ENCODE measurements at places on chromosomes 13 and 19. TPM values are rescaled to one million over a fixed set of nuclear protein-coding genes. Genes with fewer than 3 reads are reported as not detected.

DPF1 gene
- 0.64 TPM for polyA plus RNA-seq

PRKD2 gene
- polyA plus RNA-seq = 43.4 TPM

GIPC3 gene
- 1.1 TPM for polyA plus RNA-seq

PROZ gene
- polyA plus RNA-seq = not detected

PSG11 gene
- polyA plus RNA-seq = not detected

FGF21 gene
- not detected for polyA plus RNA-seq

RFPL4AL1 gene
- not detected for polyA plus RNA-seq

ILF3 gene
- 170 TPM for polyA plus RNA-seq

TNPO2 gene
- polyA plus RNA-seq = 10.3 TPM

MAST1 gene
- polyA plus RNA-seq = 0.78 TPM

LILRA6 gene
- 1.6 TPM for polyA plus RNA-seq

ZNF714 gene
- 0.22 TPM for polyA plus RNA-seq

ACP7 gene
- 2.9 TPM for polyA plus RNA-seq

TMEM150B gene
- 89.2 TPM for polyA plus RNA-seq

- DNase-seq = no peak
Measured at GRCh38 chr13:106528718-106529414, 6.6 kb downstream of the EFNB2 start.

- no peak for DNase-seq
Measured at GRCh38 chr19:17107546-17108452, 32.2 kb downstream of the MYO9B start.

- no peak for DNase-seq
Measured at GRCh38 chr19:3970313-3970807, 539 bp downstream of the DAPK3 start.

DNA sequence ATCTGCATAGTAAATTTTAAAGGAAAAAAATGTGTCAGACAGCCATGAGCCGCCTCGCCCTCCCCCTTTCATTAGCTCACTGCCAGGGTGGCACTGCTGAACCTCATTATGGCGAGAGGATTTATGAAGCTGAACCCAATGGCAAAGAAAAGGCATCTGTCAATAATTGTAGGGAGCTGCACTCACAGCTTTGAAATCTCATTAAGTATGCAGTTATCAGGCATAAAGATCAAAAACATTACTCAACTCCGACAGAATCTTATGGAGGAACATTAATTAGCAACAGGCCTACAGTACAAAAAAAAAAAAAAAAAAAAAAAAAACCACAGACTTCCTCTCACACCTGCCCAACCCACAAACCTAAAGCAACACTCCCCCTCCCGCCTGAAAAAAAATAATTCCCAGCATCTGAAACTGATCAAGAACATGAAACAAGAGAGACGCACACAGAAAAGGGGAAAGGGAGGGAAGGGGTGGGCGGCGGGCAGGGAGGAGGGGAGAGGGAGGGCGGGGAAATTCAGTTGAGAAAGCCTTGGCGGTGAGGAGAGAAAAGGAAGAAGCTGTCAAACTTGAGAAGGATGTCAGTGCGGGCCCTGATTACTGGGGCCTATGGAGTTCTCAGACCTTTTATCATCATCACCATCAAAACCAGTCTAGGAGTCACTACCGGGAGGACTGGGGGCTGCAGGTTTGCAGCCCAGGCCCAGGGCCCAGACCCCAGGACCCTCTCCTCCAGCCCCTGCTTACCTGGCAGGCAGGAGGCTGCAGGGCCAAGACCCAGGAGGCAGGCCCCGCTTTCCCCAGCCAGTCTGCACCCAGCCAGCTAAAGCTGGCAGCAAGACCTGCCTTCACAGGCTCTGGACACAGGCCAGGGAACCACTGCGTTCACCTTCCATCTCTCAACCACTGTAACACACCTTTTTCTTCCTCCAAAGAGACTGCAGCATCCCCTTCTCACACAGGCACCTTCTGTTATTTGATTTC, 8.9 kb downstream of the TSHZ3 start:
- no peak for DNase-seq

- DNase-seq = no peak
Measured at GRCh38 chr19:6586056-6586455, 4.9 kb downstream of the CD70 start.

- DNase-seq = no peak
Measured at GRCh38 chr13:30364876-30365275, 57.4 kb upstream of the UBE2L5 start.

DNA sequence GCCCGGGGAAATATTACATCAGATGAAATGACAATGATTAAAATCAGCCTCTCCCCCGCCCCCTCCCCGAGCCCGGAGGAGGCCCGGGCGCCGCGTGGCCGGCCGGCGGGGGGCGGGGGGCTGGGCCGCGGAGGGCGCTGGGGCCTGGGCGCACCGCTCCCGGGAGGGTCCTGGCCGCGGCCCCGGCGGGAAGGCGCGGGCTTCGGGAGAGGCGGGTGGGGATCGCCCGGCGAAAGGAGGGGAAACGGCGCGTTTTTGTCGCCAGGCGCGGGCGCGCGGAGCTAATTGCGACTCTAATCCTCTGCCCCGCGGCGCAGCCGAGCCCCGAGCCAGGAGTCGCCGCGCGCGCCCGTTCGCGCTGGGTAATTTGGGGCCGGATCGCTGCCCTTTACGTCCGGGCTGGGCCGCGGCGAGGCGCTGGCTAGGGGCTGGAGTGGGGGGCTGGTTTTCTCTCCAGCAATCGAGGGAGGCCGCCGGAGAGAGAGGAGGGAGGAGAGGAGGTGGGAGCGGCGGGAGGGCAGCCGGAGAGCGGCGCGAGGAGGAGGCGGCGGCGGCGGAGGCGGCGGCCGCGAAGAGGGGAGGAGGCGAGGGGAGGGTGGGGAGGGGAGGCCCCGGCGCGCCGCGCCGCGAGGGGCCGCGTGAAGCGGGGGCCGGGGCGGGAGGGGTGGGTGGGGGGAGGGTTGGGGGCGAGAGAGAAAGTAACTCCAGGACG, at the start of gene KCTD15:
TSS of gene KCTD15 (plus strand) at position 707 of the 712 bp plus-strand sequence. CDS start 3,585 bp downstream, outside the sequence.
- DNase-seq = no peak

- no peak for DNase-seq
Measured at GRCh38 chr19:48498595-48499311, 12.9 kb downstream of the LMTK3 start.

DNA sequence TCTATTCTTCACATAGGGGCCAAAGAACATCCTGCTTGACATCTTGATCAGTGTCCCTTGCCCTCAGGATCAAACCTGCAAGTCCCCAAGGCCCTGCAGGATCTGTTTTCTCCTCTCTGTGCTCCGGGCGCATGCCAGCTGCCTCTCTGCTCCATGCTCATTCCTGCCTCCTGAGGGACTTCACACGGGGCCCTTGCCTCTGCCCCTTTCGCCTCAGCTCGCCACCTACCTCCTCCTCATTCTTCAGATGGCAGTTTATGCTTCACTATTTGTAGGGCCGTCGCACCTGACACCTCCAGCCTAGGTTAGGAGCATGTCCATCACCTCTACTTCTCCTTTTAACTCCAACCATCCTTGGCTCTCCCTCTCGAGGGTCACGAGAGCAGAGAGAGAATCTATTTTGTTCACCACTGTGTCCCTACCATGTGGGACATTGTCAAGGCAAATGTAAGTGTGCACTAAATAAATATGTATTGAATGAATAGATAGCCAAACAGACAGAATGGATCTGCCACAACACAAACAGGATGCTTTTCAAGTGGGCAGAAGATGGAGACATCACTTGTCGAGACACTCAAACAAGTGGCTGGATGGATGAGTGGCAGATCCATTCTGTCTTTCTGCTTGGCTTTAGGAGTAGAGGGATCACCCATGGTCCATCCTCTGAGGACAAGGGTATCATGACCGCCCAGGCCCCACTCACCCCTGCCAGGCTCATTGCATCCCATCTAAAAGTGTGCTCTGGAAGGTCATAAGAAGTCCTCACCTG, 29.6 kb downstream of the ACTN4 start:
- no peak for DNase-seq

- peak; percentile 69 for DNase-seq
Measured at GRCh38 chr13:20247403-20247802, 15.3 kb upstream of the GJB6 start.

GRCh38 chr13:81021284-81021840, 680.4 kb upstream of the SPRY2 start:
- DNase-seq = peak; percentile 60

DNA sequence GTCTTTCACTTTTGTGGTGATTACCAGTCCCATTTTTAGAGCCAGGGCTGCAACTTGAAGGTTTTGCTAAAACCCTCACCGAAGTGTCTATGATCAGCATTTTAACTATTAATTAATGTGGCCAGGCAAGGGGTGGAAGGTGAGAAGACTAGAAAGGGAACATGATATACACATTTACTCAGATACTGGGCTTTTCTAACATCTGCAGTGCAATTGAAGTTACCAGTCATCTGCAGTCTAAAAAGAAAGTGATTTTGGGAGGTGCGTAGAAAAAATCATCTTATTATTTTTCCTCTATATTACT, 481 bp downstream of the ALOX5AP start:
- no peak for DNase-seq

GRCh38 chr19:58407658-58408151, 744 bp upstream of the ZNF584 start:
- peak; percentile 62 for DNase-seq

- DNase-seq = no peak
Measured at GRCh38 chr19:49912965-49913685, 15.9 kb upstream of the ATF5 start.

- DNase-seq = no peak
Measured at GRCh38 chr13:36124236-36124822, 6.9 kb downstream of the DCLK1 start.

DNA sequence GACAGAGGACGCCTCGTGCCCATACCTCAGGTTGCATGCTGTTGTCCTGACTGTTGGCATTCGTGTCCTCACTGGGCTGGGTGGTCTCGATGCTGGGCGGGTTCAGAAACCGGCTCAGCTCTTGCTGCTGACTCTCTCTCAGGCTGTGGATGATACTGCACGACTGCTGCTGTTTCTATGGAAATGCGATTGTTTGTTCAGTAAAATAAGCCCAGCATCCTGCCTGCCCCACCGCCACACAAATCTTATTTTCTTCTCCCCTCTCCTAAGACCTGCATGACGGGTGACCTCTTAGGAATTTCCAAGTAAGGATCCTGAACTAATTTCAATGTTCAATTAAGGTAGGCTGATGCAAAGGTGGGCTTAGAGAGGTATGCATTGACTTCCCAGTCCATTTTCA, 356.5 kb downstream of the NALCN start:
- no peak for DNase-seq

- DNase-seq = no peak
Measured at GRCh38 chr19:9070066-9070465, 16.8 kb upstream of the OR1M1 start.

DNA sequence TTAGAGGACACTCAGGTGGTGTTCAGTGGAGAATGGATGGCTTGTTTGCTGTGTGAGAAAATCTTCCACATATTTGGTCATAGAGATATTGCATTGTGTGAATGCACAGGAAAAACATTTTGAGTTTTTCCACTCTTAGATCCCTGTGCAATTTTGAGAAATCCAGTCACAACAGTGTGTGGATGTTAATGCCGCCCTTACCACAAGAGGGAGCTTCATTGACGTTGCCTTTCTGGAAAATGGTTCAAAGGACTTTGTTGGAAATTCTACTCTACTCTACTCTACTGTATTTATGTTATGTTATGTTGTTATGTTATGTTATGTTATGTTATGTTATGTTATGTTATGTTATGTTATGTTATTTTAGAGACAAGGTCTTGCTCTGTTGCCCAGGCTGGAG, 13.4 kb downstream of the ZNF20 start:
- DNase-seq = peak; percentile 27

- peak; percentile 47 for DNase-seq
Measured at GRCh38 chr19:48393559-48394330, at the start of gene GRIN2D. Gene GRIN2D (plus strand): TSS chr19:48393668. CDS start chr19:48398393, 4,725 bp downstream.

DNA sequence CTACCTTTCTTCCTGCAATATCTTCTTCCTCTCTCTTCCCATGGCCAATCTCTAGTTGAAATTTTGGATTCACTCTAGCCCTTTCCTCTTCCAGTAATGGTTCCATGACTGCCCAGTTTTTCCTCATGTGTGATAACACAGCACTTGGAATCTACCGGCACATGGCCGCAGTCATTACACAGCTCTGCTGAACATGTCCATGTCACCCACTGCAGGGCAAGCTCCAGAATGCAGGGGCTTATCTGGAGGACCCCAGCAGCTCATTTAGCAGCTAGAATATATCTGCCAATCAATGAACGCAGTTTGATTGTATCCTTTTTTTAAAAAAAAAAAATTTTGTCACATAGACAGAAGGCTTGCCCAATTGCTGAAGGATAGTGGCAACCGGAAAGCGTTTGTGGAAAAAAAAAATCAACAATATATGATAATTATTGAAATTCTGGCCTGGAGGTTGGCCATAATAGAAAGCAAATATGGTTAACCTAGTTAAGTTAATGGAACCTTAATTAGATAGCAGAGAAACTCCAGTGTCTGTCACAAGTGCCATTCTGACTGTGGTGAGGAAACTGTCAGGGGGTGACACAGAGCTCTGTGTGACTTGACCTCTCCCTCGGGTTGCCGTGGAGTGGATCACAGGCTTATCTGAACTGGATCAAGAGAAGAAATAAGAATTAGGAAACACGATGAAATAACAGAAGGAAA, 426.7 kb downstream of the LIG4 start:
- DNase-seq = no peak

GRCh38 chr13:68019901-68020300, 789.8 kb upstream of the PCDH9 start:
- no peak for DNase-seq

- DNase-seq = no peak
Measured at GRCh38 chr13:113625965-113626721, 31.9 kb downstream of the ATP4B start.

- no peak for DNase-seq
Measured at GRCh38 chr13:98780451-98780850, 28.0 kb upstream of the SLC15A1 start.

DNA sequence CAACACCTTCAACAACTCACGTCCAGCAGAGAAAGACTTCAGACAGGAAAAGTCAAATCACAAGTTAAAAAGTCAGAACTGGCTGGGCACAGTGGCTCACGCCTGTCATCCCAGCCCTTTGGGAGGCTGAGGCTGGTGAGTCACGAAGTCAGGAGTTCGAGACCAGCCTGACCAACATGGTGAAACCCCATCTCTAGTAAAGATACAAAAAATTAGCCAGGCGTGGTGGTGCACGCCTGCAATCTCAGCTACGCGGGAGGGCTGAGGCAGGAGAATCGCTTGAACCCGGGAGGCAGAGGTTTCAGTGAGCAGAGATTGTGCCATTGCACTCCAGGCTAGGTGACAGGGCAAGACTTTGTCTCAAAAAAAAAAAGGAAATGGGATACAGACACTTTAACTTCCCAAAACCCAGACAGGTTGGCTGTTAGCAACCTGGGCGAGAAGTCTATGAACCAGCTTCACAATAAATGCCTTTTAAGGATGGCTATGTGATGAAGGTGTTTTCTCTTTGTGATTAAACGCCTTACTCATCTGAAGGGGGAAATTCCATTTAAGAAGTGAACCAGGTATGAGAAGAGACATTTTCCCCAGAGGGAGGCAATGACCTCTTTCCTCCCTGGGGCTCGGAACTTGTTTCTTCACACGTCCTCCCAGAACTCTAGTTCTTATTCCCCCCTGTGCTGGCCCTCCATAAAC, 80.4 kb downstream of the INSR start:
- DNase-seq = no peak

- no peak for DNase-seq
Measured at GRCh38 chr13:38430796-38431195, 81.1 kb downstream of the UFM1 start.
